KBM-7 (cell line): ENCODE measurements at places on chromosomes 5 and 9.
A peak's percentile ranks its signal among the peaks of the same experiment; 100 is the strongest.

- DNase-seq = no peak
Observed at GRCh38 chr5:13910637-13911288, 33.7 kb downstream of the DNAH5 start.

DNA sequence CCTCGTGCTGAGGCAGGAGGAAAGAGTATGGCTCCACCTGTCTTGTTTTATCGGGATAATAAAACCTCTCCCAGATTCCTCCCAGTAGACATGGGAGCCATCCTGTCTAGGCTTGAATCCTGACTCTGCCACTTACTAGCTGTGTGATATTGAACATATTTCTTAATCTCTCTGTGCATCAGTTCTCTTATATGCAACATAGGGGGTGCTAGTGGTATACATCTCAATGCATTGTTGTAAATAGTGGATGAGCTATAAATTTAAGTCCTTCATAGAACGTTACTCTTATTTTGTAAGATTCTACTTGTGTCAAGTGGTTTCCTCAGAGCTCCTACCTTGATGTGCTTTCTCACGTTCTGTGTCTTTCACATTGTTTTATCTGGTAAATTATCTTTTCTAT lies 417.7 kb upstream of the POU5F2 start:
- DNase-seq = no peak

- DNase-seq = peak; percentile 19
Observed at GRCh38 chr9:110116543-110116885, 91.4 kb downstream of the C9orf152 start.

- peak; percentile 70 for DNase-seq
Observed at GRCh38 chr5:131413605-131414559, 150.0 kb downstream of the CDC42SE2 start.

GRCh38 chr9:125466411-125466810 lies 204.8 kb downstream of the GAPVD1 start:
- no peak for DNase-seq

- DNase-seq = no peak
Observed at GRCh38 chr5:28190011-28190410, 1151.6 kb upstream of the CDH9 start.

GRCh38 chr9:38009035-38009501 lies 60.0 kb downstream of the SHB start:
- no peak for DNase-seq

DNA sequence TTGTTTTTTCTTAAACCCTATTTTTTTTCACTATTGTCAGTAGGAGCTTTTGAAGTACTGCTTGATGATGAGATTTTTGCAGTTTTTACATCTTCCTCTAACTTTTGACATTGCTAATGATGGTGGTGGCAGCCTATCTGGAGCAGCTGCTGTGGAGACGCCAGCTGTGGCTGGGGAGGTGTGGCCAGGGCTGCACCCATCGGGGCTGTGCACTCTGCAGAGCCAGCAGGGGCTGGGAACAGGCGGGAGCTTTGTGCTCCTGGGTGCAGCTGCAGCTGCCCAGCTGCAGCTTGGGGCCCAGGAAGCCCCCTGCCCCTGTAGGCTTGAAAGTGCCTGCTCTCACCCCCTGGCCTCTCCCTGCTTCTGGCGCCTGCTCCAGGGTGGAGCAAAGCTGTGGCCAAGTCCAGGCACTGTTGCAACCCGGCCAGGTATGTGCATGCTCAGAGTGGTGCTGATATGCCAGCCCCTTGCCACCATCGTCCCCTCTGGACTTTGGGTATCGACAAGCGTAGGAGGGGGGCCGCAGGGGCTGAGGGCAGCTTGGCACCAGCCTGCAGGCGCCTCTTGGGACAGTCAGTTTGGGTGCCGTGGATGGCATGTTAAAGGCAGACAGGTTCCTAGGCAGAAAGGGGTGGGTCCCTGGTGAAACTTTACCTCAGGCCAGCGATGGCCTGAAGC lies 39.2 kb downstream of the FER start:
- no peak for DNase-seq

DNA sequence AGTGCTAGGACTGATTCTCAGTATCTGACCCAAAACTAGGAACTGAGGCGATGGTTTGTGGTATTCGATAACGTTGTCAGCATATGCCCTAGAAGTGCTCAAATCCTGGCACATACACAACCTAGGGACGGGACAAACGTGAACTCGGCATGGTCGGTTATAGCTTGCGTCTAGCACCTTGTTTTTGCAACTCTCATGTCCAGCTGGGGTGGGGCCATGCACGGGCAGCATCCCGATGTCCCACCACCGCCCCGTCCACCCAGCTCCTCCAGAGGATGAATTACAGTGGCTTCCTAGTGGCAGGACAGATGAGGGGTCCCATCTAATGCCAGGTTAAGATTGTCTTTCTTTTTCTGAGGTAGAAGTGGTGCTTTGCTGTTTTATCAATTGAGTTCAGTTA lies 31.6 kb downstream of the PROP1 start:
- no peak for DNase-seq

- no peak for DNase-seq
Observed at GRCh38 chr9:17490110-17490509, 88.8 kb upstream of the SH3GL2 start.

DNA sequence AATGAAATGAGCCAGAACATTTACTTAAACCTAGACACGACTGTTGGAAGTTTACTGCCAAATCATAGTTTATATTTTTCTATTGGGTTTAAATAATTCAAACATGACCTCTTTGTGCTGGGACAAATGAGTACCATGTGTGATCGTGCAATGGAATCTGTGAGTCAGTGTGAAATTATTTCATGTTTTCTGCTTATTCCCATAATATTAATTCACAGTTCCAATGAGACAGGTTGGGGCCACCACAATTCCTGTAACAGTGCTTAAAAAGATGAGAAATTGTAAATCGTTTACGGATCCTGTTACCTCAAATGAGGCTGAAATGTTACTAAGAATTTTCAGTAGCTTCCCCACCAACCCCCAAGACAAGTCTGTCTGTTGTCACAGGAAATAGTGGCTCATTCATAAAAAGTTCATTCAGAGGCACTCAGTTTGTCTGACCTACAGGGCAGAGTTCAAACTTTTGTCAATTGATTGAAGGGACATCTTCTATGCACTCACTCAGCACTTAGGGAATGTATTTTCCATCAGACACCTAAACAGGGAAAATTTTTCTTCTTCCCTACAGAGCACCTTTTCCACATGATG lies 563.9 kb upstream of the ADAMTS16 start:
- DNase-seq = no peak

- DNase-seq = no peak
Observed at GRCh38 chr5:175457466-175457865, 13.5 kb upstream of the DRD1 start.

DNA sequence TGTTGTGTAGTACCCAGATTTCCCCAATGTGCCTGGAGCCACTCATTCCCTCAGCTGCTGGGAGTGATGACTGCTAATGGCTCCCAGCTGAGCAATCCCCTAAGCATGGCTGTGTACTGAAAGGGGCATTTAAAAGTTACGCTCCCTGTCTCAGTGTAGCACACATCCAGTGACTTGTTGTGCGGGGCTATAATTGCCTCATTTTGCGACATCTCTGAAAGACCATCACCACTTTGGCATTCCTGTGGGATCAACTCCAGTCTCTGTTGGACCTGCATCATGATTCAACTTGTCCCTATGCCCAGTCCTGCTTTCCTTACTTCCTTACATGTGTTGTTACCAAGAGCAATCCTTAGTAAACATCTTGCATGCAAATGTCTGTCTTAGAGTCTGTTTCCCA lies 201.2 kb upstream of the MPDZ start:
- DNase-seq = no peak

- no peak for DNase-seq
Observed at GRCh38 chr9:128323212-128323730, 632 bp downstream of the COQ4 start.
